ENCODE measurements at places on chromosomes 3 and 15. TPM values are rescaled to one million over a fixed set of nuclear protein-coding genes. Genes with fewer than 3 reads are reported as not detected.

- DNase-seq = no peak
Observed at GRCh38 chr3:122343654-122344053, 18.6 kb downstream of the CSTA start.

DNA sequence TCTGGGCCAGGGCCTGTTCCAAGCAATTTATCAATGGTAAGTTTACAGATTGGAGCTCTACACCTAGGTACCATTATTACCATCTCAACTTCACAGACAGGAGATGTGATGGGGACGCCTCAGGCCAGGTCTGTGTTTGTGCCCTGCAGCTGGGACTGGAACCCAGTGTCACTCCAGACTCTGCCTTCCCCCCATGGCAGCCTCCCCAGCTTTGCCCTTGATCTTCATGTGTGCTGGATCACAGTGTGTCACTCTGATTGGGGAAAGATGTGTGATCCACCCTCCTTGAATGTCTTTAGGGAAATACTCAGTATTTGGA, 59.6 kb downstream of the MGLL start:
- DNase-seq = no peak

- no peak for DNase-seq
Observed at GRCh38 chr3:84066915-84067314, 891.9 kb upstream of the CADM2 start.

- DNase-seq = no peak
Observed at GRCh38 chr15:52193791-52194190, 2.6 kb upstream of the GNB5 start.

TP63 gene
- not detected for total RNA-seq

TXNRD3 gene
- 4.6 TPM for total RNA-seq

DNA sequence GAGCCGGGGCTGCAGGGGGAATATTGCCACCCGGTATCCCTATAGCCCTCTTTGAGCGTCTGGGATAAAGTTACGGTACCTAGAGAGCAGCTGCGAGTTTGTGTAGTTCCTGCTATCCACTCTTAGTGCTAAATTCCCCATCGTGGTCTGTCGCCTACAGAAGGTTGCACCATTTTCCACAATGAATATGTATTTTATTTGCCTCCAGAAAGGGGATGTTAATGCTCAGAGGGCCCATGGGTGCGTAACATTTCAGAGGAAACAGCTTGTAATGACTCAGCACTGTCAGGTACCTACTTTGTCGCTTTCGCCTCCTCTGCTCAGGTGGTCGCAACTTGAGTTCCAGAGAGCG, 1.1 kb downstream of the SLCO3A1 start:
- peak; percentile 45 for DNase-seq

SLITRK3 gene
- not detected for total RNA-seq

DNA sequence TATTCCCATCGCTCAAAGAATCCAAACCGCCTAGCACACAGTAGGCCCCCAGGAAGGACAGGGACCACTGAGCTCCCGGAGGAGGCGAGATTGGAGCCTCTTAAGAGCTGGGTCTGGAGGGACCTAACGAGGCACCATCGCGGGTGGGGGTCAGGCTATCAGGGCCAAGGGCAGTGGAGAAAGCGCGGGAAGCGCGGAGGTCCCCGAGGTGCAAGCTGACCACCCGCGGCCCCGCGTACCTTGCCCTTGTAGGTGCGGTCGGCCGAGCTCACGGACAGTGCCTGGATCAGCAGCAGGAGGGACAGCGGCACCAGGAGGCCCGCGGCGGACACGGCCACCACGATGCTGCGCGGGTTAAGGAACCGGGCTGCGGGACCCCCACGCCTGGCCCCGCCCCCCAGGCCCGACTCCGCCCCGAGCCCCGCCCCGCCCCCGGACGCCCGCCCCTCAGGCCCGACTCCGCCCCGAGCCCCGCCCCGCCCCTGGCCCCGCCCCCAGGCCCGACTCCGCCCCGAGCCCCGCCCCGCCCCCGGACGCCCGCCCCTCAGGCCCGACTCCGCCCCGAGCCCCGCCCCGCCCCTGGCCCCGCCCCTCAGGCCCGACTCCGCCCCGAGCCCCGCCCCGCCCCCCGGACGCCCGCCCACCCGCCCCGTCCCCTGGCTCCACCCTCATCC, 3.9 kb downstream of the ZDHHC19 start:
- no peak for DNase-seq

SLCO2A1 gene
- total RNA-seq = not detected

DNA sequence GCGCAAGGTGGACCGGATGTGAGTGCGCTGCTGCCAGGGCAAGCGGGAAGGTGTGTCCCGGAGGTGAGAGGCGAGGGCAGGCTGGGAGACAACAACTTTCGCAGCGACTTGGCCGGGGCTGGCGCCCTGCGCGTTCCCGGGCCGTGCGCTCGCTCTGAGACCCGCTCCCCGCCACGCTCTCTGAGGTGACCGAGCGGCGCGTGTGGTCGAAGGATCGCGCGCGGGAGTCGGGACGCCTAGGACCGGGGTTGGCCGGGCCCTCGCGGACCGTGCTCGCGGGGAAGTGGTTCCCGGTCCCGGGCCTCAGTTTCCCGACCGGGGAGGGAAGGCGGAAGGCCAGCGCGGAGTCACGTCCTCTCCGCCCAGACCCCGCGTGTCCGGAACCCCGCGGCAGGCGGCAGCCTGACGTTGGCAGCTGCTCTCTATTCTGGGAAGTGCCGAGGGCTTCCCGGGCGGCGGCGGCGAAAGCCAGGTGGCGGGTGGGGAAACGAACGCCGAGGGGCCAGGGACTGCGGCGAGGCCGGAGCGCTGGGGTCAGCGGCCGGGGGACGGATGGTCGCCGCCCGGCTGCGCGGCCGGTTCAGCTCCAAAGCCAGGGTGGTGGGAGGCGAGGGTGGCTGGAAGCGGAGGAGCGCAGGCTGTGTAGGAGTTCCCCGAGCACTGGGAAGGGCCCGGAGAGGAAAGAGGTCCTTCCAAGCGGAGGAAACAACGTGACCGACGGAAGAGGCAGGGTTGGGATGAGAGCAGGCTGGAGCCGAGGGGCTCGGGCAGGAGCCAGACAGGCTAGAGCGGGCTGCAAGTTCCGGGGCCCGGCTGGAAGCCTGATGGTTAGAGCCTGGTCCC, 1.0 kb upstream of the IGF2BP2 start:
- peak; percentile 60 for DNase-seq

- DNase-seq = no peak
Observed at GRCh38 chr15:66193066-66193465, 60.5 kb downstream of the MEGF11 start.

- DNase-seq = no peak
Observed at GRCh38 chr15:53869044-53869805, 109.0 kb upstream of the UNC13C start.

CYP1A1 gene
- total RNA-seq = 0.37 TPM

GRCh38 chr15:25862472-25863110, 536 bp downstream of the ATP10A start:
- peak; percentile 58 for DNase-seq

DNA sequence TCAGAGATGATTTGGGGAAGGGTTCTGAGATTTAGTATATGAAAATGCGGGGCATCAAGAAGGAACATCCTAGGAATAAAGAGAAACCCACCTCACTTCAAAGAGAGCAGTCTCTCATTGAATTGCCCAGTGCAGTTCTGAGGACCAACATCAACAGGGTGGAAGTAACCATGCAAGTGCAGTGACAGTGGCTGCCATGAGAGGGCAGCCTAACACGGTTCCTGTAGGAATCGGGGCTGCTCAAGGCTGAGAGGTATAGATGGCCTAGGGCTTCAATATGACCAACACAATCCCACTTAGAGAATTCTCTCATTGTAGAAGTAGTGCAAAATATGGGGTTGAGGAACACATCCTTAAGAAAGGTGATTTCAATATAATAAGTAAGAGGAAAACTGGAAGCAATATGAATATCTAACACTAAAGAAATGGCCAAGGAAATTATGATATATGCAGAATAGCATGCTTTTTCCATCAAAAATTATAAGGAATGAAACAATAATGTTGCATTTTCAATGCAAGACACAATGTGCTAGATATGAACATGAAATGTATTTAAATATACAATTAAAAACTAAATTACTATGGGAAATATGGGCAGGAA, 51.1 kb upstream of the ARRDC4 start:
- DNase-seq = peak; percentile 71

GRCh38 chr3:56019490-56020146, 448.6 kb downstream of the ERC2 start:
- DNase-seq = no peak

NMB gene
- 5.1 TPM for total RNA-seq

LRRK1 gene
- total RNA-seq = 0.60 TPM

Measured in activated naive CD4-positive, alpha-beta T cell treated with anti-CD3 and anti-CD28 coated beads for 36 hours (primary cell).